ENCODE measurements at places on chromosomes 1 and 21.

DNA sequence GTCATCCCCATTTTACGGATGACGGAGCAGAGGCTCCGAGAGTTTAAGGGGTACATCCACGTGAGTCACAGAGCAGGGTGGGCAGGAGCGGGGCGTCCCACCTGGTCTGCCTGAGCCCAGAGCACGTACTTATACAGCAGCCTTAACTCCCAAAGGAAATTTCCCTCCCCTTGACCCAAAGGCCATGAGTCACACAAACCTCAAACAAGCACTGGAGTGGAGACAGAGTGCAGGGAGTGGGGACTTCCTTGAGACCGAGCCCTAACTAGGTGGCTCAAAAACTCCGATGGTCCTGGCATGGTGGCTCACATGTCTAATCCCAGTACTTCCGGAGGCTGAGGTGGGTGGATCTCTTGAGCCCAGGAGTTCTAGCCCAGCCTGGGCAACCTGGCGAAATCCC lies 141.6 kb upstream of the KLHDC7A start:
- DNase-seq: no peak

- no peak for DNase-seq
Measured at GRCh38 chr1:51058858-51059257, 43.2 kb upstream of the C1orf185 start.

DNA sequence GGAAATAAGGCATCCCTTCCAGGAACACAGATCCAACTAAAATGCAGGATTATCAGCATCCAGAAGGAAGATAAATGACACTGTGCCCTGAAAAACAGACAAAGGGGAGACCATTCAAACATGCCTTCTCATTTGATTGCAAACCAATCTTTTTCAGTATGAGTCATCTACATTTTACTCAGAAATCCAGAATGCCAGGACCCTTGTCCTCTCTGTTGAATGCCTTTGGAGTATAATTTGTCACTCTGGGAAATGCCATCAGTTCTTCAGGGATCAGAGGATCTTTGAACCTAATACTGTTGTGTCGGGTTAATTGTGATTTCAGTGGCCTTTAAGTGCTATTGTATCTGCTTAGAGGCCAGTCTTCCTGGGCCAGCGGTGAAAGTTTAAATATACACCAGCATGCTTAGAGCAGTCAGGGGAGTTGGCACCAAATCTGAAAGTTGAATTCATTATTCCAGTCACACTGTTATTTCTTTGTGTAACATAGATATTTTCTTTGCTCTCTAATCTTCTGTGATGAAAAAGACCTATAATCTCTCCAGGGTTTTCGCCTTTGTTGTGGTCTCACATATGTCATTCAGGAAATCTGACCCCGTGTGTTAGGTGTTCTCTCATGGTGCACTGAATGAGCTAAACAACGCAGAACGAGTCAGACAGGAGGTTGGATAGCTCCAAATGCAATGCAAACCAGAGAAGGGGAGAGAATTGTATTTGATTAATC lies 364.8 kb upstream of the SGIP1 start:
- no peak for DNase-seq

- no peak for DNase-seq
Measured at GRCh38 chr1:181040284-181040865, 6.6 kb downstream of the MR1 start.

DNA sequence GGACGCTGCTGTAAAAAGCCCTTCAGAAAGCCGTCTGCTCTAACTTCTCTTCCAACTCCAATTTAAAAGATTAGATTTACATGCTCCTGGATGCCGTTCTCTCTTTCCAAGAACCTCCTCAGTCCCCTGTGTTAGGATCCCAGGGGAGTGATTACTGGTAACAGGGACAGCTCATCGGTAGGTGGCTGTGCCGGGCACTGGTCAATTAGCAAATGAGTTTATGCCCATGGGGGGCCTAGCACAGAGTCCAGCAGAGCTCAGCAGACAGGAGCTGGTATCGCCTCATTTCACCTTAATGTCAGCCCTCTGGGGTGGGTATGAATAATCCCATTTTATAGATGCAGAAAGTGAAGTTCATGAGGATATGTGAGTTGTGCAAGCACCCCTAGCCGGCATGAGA lies 191.9 kb downstream of the GRIK3 start:
- no peak for DNase-seq

DNA sequence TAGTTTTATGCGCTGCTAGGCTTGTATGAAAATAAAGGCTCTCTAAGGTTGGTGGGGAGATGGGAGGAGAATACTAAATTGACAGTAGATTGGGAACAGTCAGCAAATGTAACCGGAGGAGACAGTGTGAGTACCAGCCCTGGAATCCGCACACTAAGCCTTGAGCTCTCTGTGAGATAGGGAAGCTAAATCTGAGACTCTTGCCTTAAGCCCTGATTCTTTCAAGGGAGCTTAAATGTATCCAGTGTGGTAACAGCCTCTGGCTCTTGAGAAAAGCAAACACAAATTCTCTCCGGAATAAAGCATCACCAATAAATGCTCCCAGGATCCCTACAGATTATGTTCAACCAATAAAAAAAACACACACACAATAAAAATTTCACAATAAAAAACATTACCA lies 33.0 kb upstream of the PDPN start:
- no peak for DNase-seq

- no peak for DNase-seq
Measured at GRCh38 chr21:15667819-15668218, 62.0 kb upstream of the USP25 start.

DNA sequence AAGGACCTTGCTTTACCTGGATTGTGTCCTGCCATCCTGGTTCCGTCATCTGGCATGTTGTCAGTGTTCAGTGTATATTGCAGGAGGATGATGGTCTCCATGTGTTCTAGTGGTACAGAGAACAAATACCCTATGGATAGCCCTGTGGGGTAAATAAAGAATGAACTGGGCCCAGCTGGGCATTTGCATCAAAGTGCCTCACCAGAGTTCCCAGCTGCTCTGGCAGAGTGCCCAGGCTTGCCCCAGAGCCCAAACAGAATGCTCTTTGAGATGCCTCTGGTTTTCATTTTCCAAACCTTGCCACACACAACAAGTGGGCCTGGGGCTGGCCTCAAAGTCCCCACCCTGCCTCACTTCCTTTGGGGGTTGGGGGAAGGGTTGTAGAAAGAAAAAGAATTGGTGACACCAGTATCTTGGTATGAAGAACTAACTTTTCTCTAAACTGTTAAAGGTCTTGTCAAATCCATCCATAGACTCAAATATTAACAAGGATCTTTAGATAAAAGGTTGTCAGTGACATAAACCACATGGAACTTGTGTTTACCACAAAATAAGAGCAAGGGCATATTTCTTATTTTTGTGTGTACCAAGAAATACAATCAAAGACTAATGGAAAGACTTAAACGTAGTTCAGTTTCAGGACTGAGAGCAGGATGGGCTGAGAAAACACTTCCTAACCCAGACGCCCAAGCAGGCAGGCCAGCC lies 82.2 kb downstream of the LMO4 start:
- no peak for DNase-seq

DNA sequence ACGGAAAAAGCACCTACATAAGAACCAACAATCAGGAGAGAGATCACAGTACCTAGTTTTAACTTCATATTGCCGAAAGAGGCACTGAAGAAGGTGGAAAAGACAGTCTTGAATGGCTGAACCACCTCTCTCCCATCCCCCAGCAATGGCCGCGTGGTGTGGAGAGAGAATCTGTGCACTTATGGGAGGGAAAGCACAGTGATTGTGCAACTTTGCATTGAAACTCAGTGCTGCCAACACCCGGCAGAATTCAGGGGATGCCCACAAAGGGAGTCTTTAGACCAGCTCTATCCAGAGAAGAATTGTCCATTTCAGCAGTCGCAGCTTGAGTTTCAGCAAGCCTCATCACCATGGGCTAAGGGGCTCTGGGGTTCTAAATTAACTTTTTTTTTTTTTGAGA lies 186.3 kb upstream of the USP25 start:
- no peak for DNase-seq

DNA sequence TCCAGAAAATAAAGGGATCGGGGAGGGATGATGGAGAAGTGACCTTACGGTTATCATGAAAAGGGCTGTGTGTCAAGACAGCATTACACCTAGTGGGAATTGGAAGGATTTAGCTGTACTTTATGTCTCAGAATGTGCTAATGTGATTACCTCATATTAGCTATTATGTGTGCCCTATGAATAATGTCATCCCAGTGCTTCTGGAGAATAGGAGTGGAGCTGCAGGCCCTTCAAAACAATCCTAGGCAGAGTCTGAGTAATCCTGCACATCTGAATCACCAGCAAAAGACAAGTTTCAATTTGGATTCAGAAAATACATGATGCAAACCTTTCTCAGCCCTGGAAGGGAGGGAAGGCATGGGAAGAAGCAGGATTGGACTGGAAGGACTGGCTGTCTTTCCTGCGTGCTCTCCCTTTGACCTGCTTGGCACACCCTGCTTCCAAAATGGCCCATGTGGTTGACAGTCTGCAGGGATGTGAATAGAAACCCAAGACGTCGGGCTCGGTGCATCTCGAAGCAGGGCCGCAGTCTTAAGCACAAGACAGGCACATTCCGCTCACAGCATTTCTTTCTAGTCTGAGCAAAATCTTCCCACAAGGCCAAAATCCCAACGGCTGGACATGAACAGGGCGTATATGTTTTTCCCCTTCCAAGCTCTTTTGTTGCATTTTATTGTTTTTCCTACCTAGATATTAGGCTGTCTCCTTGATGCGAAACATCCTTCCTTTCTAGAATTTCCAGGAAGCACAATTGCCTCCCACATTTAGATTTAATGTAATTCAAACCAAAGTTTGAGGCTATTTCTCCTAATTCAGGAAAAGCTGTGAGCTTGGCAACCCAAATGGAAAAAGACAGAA lies 54.3 kb upstream of the TARBP1 start:
- no peak for DNase-seq

DNA sequence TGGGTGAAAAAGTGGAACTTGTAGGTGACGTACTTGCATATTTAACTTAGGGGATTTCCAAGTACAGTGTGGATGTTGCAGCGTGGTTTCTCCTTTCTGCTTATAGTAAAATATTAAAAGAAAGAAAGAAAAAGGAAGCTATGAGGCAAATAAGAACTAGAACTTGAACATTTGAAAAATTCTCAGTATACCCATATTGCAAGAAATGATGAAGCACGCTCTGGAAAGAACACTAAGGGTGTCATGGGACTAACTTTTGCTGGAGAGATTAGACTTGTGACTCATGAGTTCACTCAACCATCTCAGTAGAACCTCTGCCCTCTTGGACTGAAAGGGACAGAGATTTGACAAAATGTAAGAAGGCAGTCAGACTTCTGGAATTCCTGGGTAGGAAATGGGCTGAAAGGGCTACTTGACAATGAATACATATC lies 704.5 kb upstream of the ADGRL4 start:
- DNase-seq: no peak

DNA sequence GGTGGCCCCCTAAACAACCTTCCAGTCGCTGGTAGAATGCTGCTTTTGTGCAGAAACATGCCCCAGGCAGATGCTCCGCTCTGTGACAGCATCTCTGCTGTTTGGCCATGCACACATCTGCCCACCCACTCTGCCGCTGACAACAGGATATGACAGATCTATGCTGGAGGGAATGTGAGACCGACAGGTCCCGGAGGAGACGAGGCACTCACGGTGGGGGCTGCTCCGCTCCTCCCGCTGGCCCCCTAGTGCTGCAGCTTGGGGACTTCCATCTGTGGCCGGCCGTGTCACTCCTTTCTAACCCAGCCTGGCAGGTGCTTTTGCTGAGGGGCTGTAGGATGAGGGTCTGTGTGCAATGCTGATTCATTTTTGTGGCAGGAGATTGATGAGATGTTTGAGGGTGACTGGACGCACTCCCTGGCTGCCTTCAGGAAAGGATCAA lies 49.1 kb upstream of the DMRTB1 start:
- DNase-seq: no peak

DNA sequence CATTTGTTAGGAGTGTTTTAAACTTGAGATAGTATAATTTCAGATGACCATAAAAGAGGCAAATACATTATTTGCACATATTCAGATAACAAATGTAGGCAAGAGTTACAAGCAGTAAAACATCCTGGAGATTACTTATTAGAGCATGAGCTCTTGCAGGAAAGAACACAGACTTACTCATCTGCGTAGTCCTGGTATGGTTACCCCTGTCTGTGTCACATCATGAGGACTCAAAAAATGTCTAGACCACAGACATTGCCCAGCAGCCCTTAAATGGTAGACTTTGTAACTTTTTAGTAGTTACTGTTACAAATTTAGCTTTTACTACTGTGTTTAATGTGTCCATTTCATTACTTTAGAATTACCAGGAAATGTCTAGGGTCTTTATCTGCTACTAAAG lies 12.8 kb downstream of the CACHD1 start:
- DNase-seq: no peak

- DNase-seq: no peak
Measured at GRCh38 chr1:41313661-41314131, 47.5 kb upstream of the FOXO6 start.

GRCh38 chr1:43509007-43509739 lies 21.5 kb upstream of the PTPRF start:
- DNase-seq: no peak

DNA sequence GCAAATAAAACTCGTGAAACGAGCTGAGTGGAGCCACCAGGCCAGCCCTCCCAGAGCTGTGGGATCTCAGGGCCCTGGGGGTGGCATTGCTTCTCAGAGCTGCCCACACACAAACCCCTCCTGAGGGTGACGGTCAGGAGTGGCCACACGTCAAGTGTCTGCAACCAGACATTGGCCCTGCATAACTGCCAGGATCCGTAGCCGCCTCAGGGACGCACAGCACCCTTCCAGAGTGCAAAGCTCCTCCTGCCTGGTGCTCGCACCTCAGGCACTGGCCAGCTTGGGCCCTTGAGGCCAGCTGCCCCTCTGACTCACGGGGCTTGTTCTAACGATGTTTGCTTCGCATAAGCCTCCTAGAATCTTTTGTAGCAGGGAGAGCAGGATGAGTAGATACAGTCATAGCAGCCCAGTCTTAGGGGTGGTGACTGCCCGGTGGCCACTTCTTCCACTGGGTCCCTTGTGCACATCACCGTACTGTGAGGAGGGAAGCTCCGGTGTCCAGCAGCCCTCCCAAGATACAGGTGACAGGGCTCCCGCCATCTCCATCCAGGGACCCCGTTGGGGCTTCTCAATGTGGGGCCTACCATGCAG lies 5.0 kb downstream of the WNT3A start:
- no peak for DNase-seq

- DNase-seq: no peak
Measured at GRCh38 chr1:157176591-157177121, 38.5 kb upstream of the ETV3 start.

DNA sequence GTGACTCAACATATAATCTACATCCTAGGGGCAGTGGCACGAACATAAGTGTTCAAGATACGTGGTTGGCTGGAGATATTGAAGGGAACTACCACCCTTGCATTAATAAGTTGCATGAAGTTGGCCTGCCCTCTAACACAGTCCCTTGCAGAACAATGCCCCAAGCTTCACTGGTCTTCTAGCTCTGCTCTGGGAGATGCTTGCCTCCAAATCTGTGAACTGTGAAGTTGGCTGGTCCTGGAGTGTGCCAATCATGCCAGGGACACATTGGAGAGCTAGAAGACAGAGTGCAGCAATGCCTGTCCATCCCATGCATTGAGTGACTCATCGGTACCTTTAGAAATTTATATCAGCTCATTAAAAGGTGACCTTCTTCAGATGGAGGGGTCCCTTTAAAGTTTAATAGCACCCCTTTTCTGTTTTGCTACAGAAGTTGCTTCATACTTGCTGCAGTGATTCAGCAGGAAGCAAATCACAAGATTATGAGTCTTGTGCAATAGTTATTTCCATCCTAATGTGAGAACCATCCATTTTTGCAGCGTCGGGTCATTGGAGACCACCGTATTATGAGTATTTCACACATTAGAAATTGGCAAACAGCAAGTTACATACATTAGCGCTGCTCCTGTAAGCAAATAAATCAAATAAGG lies 55.2 kb upstream of the KAZN start:
- no peak for DNase-seq

All from activated CD4-positive, alpha-beta T cell treated with anti-CD3 and anti-CD28 coated beads, Interleukin-2, amount 50 U/mL, for 4 hours (primary cell).